Lung (tissue), 17 donors: ENCODE measurements at places on chromosomes 13 and 19.

DNA sequence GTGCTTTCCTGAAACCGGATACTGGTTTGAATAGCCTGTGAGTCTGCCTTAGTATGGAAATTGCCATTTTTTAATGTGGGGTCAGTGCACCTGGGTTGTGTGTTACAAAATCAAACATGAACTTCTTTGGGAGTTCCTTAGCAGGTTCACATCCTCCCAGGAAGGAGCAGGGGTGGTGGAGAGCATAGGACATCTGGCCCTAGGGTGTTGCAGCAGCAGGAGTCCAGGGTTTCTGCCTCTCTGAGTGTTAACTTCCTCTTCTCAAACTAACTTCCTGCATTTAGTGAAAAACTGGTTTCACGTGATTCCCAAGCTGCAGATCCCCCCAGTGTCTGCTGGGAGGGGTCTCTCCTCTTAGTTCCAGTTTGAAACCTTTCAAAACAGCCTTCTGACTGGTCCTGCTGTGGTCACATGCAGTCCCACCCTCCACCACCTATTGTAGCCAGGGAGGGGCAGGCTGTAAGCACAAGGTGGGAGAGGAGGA lies 7.2 kb downstream of the RNASEH2B start:
- H3K4me3 ChIP-seq, result no peak overlapping the region
- no peak for DNase-seq
- H3K27me3 ChIP-seq, result no peaks in the 10 kb centered on the region

GRCh38 chr13:79724348-79725103 lies 243.6 kb downstream of the NDFIP2 start:
- H3K36me3 ChIP-seq, result no peaks in the 10 kb centered on the region
- H3K27me3 ChIP-seq, result no peaks in the 10 kb centered on the region
- H3K4me1 ChIP-seq, result no peaks in the 10 kb centered on the region
- DNase-seq, result no peak
- no peak overlapping the region for H3K27ac ChIP-seq

- H3K4me3 ChIP-seq, result no peak within 1 kb of the TSS
- H3K27me3 ChIP-seq, result no peaks in the 10 kb centered on the region
- H3K4me1 ChIP-seq, result no peaks in the 10 kb centered on the region
- DNase-seq, result no peak
- H3K27ac ChIP-seq, result no peak within 1 kb of the TSS
These were observed at the start of gene GARIN5B for GRCh38 chr19:55362990-55363716. GARIN5B (minus strand) TSS chr19:55363260; CDS start chr19:55363066, 194 bp downstream.

DNA sequence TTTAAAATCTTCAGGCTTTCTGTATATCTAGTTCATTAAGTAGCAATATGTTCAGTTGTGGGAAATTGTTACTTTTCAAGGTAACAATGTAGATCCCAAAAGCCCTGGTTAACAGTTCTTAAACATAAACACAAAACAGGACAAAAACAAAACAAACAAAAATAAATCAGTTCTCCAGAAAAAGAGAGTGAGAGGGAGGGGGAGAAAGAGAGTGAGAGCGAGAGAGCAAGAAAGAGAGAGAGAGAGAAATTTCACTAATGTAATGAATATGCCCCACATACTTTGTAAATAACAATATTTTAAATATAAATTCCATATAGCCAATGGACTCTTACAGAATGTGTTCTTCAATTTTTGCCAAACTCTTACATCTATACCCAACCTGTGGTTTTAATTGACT lies 275.5 kb downstream of the GPC6 start:
- no peaks in the 10 kb centered on the region for H3K27me3 ChIP-seq
- peaks cover 24% of the 10 kb centered on the region for H3K4me1 ChIP-seq
- no peak overlapping the region for H3K4me3 ChIP-seq
- no peak for DNase-seq

- H3K27ac ChIP-seq, result no peak overlapping the region
- no peaks in the 10 kb centered on the region for H3K27me3 ChIP-seq
- no peak overlapping the region for H3K4me3 ChIP-seq
These were observed 595.5 kb downstream of the TBC1D4 start for GRCh38 chr13:74886502-74886901.

DNA sequence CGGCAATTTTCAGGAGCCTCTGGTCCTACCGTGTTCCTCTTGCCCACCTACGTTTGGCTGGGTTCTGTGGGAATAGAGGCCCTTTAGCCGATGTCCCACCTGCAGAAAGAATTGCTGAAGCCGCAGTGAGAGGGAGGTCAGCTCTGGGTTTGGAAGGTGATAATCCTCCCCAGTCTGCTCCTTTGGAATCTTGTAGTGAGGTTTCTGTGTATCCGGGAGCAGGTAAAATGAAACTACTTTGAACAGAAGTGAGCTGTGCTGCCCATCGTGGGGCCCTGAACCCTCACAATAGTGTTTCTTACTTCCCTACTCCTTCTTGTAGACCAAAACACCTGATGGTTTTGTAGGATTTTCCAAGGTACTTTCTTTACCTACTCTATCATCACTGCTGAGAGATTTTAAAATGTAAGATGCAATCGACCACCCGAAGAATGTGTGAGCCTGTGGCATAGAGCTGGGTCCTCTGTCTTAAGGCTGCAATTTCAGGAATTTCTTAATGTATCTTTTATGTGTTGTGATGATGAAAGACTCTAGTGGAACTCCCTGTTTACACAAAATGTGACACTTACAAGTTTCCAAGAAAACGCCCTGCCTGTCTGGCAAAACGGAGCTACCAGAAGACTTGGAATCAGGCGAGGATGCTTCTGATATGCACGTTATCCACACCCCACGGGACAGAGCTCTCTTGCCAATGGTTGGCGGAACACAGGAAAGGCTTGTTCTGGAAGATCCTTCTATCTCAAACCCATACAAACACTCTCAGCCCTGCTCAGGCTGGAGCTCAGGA lies 76.1 kb downstream of the RGCC start:
- H3K4me3 ChIP-seq, result no peak overlapping the region
- DNase-seq, result peak; percentile 30
- no peaks in the 10 kb centered on the region for H3K36me3 ChIP-seq
- no peaks in the 10 kb centered on the region for H3K27me3 ChIP-seq
- no peaks in the 10 kb centered on the region for H3K4me1 ChIP-seq

- no peaks in the 10 kb centered on the region for H3K4me1 ChIP-seq
- no peak overlapping the region for H3K4me3 ChIP-seq
- H3K27ac ChIP-seq, result no peak overlapping the region
- no peak for DNase-seq
These were observed 48.9 kb upstream of the TNFSF11 start for GRCh38 chr13:42525035-42525504.

- no peak overlapping the region for H3K27ac ChIP-seq
- no peak overlapping the region for H3K4me3 ChIP-seq
- no peaks in the 10 kb centered on the region for H3K4me1 ChIP-seq
- no peaks in the 10 kb centered on the region for H3K36me3 ChIP-seq
- no peak for DNase-seq
These were observed 28.6 kb downstream of the ALOX5AP start for GRCh38 chr13:30763786-30764413.

- no peaks in the 10 kb centered on the region for H3K27me3 ChIP-seq
- H3K4me3 ChIP-seq, result no peak overlapping the region
- no peaks in the 10 kb centered on the region for H3K36me3 ChIP-seq
- DNase-seq, result no peak
- H3K4me1 ChIP-seq, result no peaks in the 10 kb centered on the region
These were observed 6.5 kb upstream of the ERVV-1 start for GRCh38 chr19:53007200-53007599.

- H3K4me3 ChIP-seq, result no peak overlapping the region
- no peaks in the 10 kb centered on the region for H3K27me3 ChIP-seq
These were observed 229.5 kb downstream of the UQCRFS1 start for GRCh38 chr19:28983430-28983829.

DNA sequence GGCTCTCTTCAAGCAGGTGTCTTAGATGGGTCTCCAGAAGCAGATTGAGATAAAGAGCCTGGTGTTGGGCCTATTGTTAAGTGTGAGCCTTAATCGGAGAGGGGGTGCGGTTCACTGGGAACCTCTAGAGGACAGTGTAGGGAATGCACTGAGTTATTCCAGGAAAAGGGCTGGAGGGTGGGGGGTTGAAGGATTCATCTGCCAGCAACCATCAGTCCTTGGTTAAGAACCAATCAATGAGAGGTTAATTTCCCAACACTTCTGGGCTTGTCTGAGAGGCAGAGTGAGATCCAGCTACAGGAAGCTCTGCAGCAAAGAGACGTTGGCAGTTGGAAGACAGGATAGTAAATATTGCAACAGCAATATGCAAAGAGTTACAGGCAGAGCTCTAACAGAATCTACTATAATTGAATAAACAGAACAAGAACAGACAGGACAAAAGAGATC lies 28.7 kb downstream of the CYP4F2 start:
- H3K36me3 ChIP-seq, result no peaks in the 10 kb centered on the region
- no peak overlapping the region for H3K4me3 ChIP-seq
- no peaks in the 10 kb centered on the region for H3K4me1 ChIP-seq
- no peaks in the 10 kb centered on the region for H3K27me3 ChIP-seq

DNA sequence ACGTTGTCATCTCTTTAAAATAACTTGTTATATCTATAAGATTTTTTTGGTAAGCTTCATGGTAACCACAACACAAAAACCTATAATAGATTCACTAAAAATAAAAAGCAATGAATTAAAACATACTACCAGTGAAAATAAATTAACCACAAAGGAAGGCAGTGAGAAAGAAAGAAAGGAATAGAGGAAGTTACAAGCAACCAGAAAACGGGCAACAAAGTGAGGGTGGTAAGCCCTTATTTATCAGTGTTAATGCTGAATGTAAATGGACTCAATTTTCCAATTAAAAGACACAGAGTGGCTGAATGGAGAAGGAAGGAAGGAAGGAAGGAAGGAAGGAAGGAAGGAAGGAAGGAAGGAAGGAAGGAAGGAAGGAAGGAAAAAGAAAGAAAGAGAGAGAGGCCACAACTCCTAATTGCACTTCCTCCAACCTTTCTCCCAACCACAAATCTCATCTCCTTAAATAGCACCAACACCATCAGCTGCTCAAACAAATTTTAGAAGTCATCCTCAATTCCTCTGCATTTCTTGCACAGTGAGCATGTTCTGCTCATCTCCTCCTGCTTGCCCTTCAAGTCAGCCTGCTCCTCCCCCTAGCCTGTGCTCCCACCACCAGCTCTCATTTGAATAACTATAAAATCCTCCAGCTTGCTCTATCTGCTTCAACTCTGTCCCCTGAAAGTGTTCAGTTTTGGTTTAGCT lies 48.6 kb downstream of the CCNA1 start:
- no peaks in the 10 kb centered on the region for H3K27me3 ChIP-seq
- H3K36me3 ChIP-seq, result no peaks in the 10 kb centered on the region
- no peak overlapping the region for H3K4me3 ChIP-seq
- no peaks in the 10 kb centered on the region for H3K4me1 ChIP-seq
- DNase-seq, result no peak

- DNase-seq, result no peak
- H3K4me1 ChIP-seq, result no peaks in the 10 kb centered on the region
- H3K4me3 ChIP-seq, result no peak overlapping the region
- peaks cover 14% of the 10 kb centered on the region for H3K36me3 ChIP-seq
These were observed 15.5 kb downstream of the ZNF610 start for GRCh38 chr19:52351512-52351911.

- H3K4me1 ChIP-seq, result peaks cover 5% of the 10 kb centered on the region
- H3K4me3 ChIP-seq, result no peak overlapping the region
- H3K27ac ChIP-seq, result no peak overlapping the region
- H3K36me3 ChIP-seq, result no peaks in the 10 kb centered on the region
- no peaks in the 10 kb centered on the region for H3K27me3 ChIP-seq
- no peak for DNase-seq
These were observed 22.2 kb downstream of the FAM187B start for GRCh38 chr19:35206379-35206778.

- H3K36me3 ChIP-seq, result peaks cover 8% of the 10 kb centered on the region
- H3K4me3 ChIP-seq, result no peak overlapping the region
- H3K27ac ChIP-seq, result no peak overlapping the region
These were observed 2.0 kb downstream of the COLGALT1 start for GRCh38 chr19:17557466-17557865.
